ENCODE measurements at places on chromosomes 13 and 19. TPM values are rescaled to one million over a fixed set of nuclear protein-coding genes. Genes with fewer than 3 reads are reported as not detected.

ZNF415 gene
- 20.9 TPM for total RNA-seq

GRCh38 chr19:324716-325115 lies 19.9 kb downstream of the MIER2 start:
- DNase-seq: no peak

- no peak for DNase-seq
Measured at GRCh38 chr19:55390461-55390880, 4.7 kb downstream of the RPL28 start.

GRCh38 chr13:30045916-30046704 lies 195.7 kb upstream of the UBL3 start:
- DNase-seq: no peak

DNA sequence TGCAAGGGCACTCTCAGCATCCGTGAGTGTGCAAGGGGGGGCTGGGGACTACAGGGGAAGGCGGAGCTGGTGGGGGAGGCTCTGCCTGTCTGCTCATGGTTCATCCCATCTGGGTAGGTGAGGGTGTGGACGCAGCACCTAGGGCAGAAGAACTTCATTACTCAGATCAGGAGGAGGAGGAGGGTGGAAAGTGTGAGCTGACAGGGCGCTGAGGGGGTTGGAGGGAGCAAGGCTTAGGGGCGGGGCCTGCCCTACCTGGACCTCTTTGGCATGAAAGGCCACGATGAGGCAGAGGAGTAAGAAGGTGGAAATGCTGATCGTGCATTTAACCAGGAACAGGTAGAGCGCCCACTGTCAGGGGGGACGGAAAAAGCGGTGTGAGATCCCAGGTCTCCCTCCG lies 4.5 kb downstream of the KCNN4 start:
- no peak for DNase-seq

WDR87 gene
- not detected for total RNA-seq

- no peak for DNase-seq
Measured at GRCh38 chr13:50189450-50189849, 174.2 kb downstream of the KCNRG start.

DNA sequence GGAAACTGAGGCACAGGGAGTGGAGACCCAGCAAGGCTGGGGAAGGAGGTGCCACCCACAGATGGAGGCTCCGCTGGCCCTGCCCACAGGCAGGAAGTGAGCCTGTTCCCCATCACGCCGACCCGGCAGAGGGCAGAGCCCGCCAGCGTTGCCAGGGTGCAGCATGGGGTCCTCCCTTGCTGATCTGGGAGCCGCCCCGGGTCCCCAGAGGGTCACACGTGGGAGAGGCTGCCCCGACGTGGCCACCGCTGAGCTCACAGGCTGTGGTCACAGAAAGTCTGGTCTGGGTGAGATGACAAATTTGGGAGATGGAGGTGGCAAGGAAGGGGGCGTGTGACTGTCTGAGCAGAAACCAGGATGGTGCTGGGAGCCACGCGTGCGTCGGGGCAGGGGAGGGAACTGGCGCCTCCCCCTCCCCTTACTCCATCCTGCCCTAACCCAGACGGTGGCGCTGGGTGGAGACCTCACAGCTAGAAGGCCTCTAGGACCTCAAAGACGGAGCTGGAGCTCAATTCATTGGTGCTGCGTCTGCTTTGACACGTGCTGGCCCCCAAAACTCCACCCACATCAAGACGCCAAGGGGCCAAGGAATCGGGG lies 7.7 kb downstream of the MEX3D start:
- no peak for DNase-seq

GRCh38 chr13:34391076-34391475 lies 551.0 kb upstream of the NBEA start:
- no peak for DNase-seq

STXBP2 gene
- total RNA-seq: 4.0 TPM

B3GNT3 gene
- not detected for total RNA-seq

ACP7 gene
- total RNA-seq: not detected

TUBB4A gene
- 0.40 TPM for total RNA-seq

DNA sequence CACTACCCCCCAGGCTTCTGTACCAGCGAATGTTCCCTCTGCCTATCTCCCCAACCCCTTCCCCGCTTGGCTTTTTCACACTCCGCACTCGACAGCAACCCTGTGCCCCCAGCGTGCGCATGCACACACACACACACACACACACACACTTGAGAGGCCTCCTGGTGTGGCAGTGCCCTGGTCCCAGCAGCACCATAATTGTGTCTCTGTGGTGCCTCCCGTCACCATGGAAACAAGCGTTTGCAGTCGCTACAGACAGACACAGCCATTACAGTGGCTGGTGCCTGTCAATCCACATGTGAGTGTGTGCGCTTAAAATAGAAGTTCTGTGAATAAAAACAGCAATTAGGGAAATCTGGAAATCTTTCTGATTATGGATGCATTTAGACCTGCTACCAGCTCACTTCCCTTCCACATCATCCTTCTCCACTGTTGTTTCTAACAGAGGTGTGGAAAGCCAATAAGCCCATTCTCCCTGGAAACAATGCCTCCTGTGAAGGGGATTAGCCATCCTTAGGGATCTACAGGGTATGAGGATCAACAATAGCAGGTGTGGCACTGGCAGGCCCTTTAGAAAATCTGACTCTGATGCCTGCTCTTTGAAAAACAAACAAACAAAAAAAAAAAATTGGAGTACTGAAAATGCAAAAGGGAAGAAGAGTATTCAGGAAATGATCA lies 146.3 kb downstream of the DCLK1 start:
- DNase-seq: no peak

B3GNT8 gene
- 3.9 TPM for total RNA-seq

AMER2 gene
- not detected for total RNA-seq

TICAM1 gene
- 6.3 TPM for total RNA-seq

- DNase-seq: no peak
Measured at GRCh38 chr19:34173193-34173956, 1.1 kb downstream of the LSM14A start.

CEACAM8 gene
- total RNA-seq: 0.35 TPM

ZNF440 gene
- total RNA-seq: 5.4 TPM

GRCh38 chr19:13094106-13094504 lies 8.6 kb downstream of the LYL1 start:
- no peak for DNase-seq

- no peak for DNase-seq
Measured at GRCh38 chr19:40599902-40600569, 1.1 kb upstream of the LTBP4 start.

- DNase-seq: no peak
Measured at GRCh38 chr13:100102042-100102441, 13.1 kb downstream of the PCCA start.

SEMA6B gene
- total RNA-seq: 7.2 TPM

- DNase-seq: peak; percentile 50
Measured at GRCh38 chr13:58823701-58824100, 1192.2 kb downstream of the PCDH17 start.

- no peak for DNase-seq
Measured at GRCh38 chr19:8500158-8500557, 2.3 kb downstream of the PRAM1 start.

DNA sequence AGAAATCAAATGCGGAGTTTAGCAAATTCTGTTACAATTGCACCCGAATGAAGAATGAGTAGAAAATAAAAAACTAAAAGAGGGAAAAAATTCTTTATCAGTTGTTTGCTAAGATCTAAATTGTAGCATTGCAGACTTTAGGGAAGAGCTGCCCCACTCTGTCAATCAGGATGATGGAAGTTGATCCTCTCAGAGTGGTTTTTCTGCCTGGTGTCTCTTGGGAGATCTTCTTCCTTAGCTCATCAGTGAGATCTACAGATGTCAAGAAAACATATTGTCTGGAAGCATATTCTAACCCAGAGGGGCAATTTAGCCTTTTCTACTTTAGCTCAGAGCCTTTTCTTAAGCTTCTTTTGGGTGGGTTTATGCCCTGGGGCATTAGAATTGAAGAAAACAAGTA lies 223.2 kb upstream of the PCDH17 start:
- no peak for DNase-seq

C13orf42 gene
- not detected for total RNA-seq

PGLYRP2 gene
- not detected for total RNA-seq

- no peak for DNase-seq
Measured at GRCh38 chr13:93859716-93860115, 619.8 kb downstream of the DCT start.

DNA sequence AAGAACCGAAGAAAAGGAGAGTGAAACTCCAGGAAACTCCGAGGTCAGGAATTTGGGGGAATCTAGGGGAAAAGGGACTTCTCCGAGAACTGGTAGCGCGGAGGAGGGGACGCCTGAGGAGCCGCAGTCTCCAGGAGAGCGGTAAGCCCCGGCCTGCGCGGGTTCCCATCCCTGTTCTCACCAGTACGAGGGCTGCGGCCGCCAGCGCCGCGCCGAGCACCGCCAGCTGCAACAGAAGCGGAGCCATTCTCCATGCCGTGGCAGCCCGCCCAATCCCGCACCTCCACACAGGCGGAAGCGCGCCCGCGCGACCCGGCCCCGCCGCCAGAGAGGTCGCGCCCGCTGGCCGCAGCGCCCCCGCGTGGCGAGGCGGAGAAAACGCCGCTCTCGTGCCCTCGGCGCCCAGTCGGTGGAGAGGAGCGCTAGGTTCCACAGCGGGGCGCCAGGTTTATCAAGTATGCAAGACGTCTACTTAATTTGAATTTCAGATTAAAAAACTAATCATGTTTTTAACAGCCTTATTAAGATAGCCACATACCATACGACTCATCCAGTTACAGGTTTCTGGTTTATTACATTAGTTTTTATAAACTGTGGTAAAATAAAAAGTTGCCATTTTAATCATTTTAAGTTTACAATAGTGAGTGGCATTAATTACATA lies at the start of gene ALG5:
ALG5 (minus strand) TSS at position 287 of the 661 bp plus-strand sequence; CDS start at position 247, 40 bp downstream.
- DNase-seq: peak; percentile 97

All from cardiac septum (tissue), 1 donor.